ENCODE measurements at places on chromosomes 2 and 18.

GRCh38 chr2:1227274-1227900 is 185.9 kb upstream of the TPO start:
- no peak for DNase-seq
- H3K4me1 ChIP-seq, result no peaks in the 10 kb centered on the region
- H3K27me3 ChIP-seq, result no peaks in the 10 kb centered on the region
- H3K36me3 ChIP-seq, result no peaks in the 10 kb centered on the region
- H3K27ac ChIP-seq, result no peak overlapping the region
- no peak overlapping the region for H3K4me3 ChIP-seq

DNA sequence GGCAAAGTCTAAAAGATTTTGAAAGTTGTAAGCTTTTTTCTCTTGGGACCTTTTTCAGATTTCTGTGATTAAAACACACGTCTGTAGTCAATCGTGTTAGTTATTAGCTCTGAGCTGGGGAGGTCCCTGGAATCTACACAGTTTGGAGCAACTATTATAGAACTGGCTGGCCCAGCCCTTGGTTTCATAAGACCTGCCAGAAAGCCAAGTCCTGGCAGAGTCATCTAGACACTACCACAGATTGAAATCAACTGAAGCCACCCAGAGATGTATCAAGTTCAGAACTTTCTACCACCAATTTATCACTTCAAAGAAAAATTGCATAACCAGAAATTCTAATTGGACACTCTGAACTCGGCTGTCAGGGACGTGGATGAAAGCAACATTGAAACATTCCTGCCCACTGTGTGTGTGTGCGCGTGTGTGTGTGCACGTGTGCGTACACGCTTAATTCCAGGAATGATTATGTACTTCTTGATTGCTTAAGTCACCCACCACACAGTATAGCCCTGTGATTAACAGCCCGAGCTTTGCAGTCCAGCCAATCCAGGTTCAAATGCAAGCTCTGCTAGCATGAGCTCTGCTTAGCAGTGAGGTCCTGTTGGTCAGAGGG is 126.3 kb downstream of the TPGS2 start:
- H3K4me1 ChIP-seq, result peaks cover 31% of the 10 kb centered on the region
- DNase-seq, result no peak
- H3K4me3 ChIP-seq, result no peak overlapping the region
- H3K27ac ChIP-seq, result no peak overlapping the region
- H3K27me3 ChIP-seq, result no peaks in the 10 kb centered on the region
- H3K36me3 ChIP-seq, result no peaks in the 10 kb centered on the region

DNA sequence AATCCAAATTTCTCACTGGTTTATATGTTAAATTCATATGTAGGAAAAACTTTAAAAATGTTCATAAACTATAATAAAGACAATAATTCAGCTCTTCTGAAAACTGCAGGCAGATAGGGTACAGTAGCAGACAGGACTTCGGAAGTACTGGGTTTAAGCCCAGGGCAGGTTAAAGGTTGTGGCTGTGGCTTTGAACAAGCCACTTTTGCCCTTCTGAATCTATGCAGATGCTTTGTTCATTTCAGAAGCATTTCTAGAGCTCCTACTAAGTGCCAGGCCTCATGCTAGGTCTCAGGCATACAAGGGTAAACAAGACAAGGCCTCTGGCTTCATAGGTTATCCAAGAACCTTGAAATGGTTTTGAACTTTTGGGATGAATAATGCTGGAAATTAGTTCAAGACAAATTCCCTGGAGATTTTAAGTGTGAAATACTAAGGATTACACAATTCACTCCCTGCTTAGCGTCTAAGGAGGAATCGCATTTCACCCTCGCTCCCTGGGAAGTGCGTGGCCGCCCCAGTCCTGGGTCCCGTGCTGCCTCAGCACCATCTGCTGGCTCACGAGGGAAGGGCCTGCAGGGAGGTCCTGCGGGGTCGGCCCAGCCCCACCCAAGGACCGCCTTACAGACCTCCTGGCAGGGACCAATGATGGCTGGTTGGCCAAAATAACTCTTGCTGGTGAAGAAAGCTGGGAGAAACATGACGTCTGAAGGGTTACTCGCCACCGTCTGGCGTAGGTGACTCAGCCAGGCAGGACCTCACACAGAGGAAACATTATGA is 67.7 kb upstream of the L3MBTL4 start:
- no peaks in the 10 kb centered on the region for H3K36me3 ChIP-seq
- DNase-seq, result peak; percentile 3
- no peaks in the 10 kb centered on the region for H3K27me3 ChIP-seq
- H3K4me1 ChIP-seq, result no peaks in the 10 kb centered on the region
- H3K4me3 ChIP-seq, result no peak overlapping the region

GRCh38 chr18:40529478-40529877 is 1425.6 kb upstream of the PIK3C3 start:
- H3K4me3 ChIP-seq, result no peak overlapping the region
- DNase-seq, result no peak
- H3K27ac ChIP-seq, result no peak overlapping the region
- H3K36me3 ChIP-seq, result no peaks in the 10 kb centered on the region
- H3K4me1 ChIP-seq, result no peaks in the 10 kb centered on the region
- no peaks in the 10 kb centered on the region for H3K27me3 ChIP-seq

DNA sequence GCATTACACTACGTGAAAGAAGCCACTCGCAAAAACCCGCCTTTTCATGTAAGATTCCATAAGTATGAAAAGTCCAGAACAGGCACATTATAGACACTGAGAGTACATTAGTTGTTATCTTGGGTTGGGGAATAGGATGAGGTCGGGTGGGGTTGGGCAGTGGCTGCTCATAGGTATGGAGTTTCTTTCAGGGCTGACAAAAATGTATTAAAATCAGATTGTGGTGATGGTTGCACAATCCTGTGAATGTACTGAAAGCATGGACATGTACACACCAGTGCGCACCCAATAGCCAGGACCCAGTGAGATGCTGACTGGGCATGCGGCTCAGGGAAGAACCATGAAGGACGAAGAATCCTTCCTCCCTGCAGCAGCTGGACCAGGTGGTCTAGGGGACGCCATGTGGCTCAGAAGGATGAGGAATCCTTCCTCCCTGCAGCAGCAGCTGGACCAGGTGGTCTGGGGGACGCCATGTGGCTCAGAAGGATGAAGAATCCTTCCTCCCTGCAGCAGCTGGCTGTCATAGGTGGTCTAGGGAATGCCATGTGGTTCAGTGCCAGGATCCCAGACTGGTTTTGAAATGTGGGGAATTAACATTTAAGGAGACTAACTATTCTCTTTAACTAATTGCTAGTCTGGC is 50.1 kb downstream of the MBP start:
- no peak overlapping the region for H3K27ac ChIP-seq
- H3K27me3 ChIP-seq, result no peaks in the 10 kb centered on the region
- no peak overlapping the region for H3K4me3 ChIP-seq
- H3K4me1 ChIP-seq, result peaks cover 25% of the 10 kb centered on the region
- H3K36me3 ChIP-seq, result no peaks in the 10 kb centered on the region

GRCh38 chr2:96501886-96502810 is 3.0 kb downstream of the NEURL3 start:
- no peaks in the 10 kb centered on the region for H3K27me3 ChIP-seq
- no peak overlapping the region for H3K4me3 ChIP-seq
- no peak overlapping the region for H3K27ac ChIP-seq
- H3K36me3 ChIP-seq, result no peaks in the 10 kb centered on the region

- H3K36me3 ChIP-seq, result no peaks in the 10 kb centered on the region
- DNase-seq, result no peak
- no peaks in the 10 kb centered on the region for H3K27me3 ChIP-seq
- peaks cover 9% of the 10 kb centered on the region for H3K4me1 ChIP-seq
Measured at GRCh38 chr2:174957050-174957449, 48.1 kb downstream of the CHN1 start.

- no peaks in the 10 kb centered on the region for H3K36me3 ChIP-seq
- H3K27ac ChIP-seq, result no peak overlapping the region
- H3K4me1 ChIP-seq, result peaks cover 13% of the 10 kb centered on the region
- no peak overlapping the region for H3K4me3 ChIP-seq
- no peaks in the 10 kb centered on the region for H3K27me3 ChIP-seq
Measured at GRCh38 chr18:36772241-36772723, 56.5 kb downstream of the TPGS2 start.

GRCh38 chr2:27735263-27735904 is 36.1 kb upstream of the MRPL33 start:
- H3K36me3 ChIP-seq, result no peaks in the 10 kb centered on the region
- no peaks in the 10 kb centered on the region for H3K27me3 ChIP-seq
- H3K4me1 ChIP-seq, result peaks cover 15% of the 10 kb centered on the region
- DNase-seq, result peak; percentile 74
- peak overlapping the region; percentile 71 for H3K4me3 ChIP-seq

DNA sequence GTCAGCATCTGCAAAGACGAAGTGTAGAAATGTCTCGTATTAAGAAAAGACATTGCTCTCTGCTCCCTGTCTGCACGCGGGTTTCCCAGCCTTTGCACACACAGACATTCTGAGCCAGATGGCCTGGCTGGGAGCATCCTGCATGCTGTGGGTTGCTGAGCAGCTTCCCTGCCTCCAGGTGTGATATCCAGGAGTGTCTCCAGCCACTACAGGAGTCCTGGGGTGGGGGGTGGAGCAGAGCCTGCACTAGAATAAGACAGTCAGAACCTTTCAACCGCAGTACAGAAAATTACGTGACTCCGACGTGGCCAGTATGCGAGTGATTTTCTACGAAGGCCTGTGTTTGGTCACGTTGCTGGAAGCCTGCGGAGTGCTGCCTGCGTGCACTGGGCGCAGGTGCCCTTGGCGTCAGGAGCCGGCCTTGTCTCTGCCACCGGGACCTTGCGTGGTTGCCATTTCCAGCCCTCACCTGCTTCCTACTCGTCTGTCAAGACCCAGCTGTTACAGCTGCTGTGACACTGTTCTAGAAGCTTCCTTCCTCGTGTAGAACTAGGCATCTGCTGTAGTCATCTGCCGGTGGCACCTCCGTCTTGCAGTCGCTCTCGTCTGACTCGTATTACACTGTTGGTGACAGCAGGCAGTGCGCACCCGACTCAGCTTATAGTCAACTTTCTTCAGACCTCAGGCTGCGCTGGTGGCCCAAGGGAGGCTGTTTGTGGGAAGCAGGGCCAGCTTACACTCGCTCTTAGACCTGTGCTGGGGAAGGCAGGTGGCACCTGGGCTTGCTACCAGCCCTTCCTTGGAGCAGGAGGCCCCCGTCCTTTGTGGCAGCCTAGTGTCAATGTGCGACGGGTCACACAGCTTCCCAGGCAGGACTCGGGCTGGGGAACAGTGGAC is 11.2 kb downstream of the CTDP1 start:
- H3K4me3 ChIP-seq, result no peak overlapping the region
- DNase-seq, result no peak
- no peaks in the 10 kb centered on the region for H3K4me1 ChIP-seq
- no peaks in the 10 kb centered on the region for H3K27me3 ChIP-seq
- H3K36me3 ChIP-seq, result peaks cover 2% of the 10 kb centered on the region

DNA sequence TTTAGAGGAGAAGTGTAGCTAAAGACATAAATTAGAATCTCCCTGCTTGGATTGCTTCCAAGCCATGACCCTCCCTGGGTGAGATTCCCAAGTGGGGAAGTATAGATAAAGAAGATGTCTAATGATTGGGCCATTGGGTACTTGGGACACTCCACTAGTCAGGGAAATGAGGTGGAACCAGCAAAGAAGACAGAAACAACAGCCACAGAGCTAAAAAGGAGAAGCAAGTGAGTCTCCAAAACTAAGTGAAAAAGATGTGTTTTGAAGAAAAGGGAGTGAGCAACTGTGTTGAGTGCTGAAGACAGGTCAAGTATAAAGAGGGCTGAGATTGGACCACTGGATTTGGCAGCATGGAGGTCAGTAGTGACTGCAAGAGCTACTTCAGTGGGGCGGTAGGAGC is 276.7 kb upstream of the STON1 start:
- H3K27me3 ChIP-seq, result no peaks in the 10 kb centered on the region
- no peak for DNase-seq
- H3K27ac ChIP-seq, result no peak overlapping the region
- H3K4me3 ChIP-seq, result no peak overlapping the region
- H3K4me1 ChIP-seq, result peaks cover 19% of the 10 kb centered on the region
- no peaks in the 10 kb centered on the region for H3K36me3 ChIP-seq

DNA sequence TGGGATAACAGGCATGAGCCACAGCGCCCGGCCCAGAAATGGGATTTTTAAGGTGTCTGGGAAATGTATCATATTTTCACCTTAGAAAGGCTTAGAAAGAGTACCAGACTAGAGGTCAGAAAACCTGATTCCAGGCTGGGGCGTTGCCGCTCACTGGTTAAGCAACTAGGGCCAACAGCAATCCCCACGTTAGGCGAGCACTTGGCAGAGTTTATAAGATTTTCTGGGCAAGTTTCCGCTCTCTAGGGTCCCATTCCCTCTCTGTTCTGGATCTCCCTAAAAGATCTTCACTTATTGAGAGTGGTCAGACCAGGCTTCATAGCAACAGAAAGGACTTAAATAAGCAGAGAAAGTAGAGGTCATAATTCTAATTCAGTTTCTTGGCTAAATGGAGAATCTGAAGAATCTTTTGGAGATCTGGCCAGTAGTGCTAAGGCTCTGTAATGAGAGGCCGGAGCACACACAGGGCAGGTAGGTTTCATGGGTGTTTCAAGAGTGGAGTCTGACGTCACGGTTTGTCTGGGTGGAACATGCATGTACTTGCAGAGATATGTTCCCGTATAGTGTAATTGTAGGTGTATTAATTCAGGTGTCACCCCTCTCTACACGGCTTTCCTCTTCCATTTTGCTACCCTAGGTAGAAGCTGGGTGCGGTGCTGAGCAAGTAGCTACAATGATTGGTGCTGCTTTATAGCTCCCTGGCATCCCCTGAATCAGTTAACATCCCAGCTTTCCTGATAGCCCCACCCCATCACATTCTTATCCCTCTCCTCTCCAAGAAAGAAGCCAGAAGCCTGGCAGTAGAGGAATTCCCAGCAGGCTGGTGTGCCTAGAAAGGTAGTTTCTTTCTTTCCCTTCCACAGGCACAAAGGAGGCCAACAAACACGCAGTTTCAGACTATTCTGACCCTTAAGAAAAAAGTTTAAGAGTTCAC is 4.4 kb upstream of the SMAD7 start:
- H3K36me3 ChIP-seq, result no peaks in the 10 kb centered on the region
- peak overlapping the region; percentile 41 for H3K4me3 ChIP-seq
- no peak for DNase-seq
- peaks cover 25% of the 10 kb centered on the region for H3K4me1 ChIP-seq
- peak overlapping the region; percentile 99 for H3K27ac ChIP-seq
- no peaks in the 10 kb centered on the region for H3K27me3 ChIP-seq

GRCh38 chr2:201130524-201131186 is 14.7 kb downstream of the CFLAR start:
- H3K27ac ChIP-seq, result no peak overlapping the region
- H3K27me3 ChIP-seq, result no peaks in the 10 kb centered on the region
- no peak for DNase-seq
- peaks cover 63% of the 10 kb centered on the region for H3K4me1 ChIP-seq
- H3K4me3 ChIP-seq, result peak overlapping the region; percentile 22

- no peaks in the 10 kb centered on the region for H3K4me1 ChIP-seq
- H3K27me3 ChIP-seq, result no peaks in the 10 kb centered on the region
- H3K4me3 ChIP-seq, result no peak overlapping the region
- H3K36me3 ChIP-seq, result no peaks in the 10 kb centered on the region
- no peak overlapping the region for H3K27ac ChIP-seq
Measured at GRCh38 chr18:59156316-59156715, 16.6 kb downstream of the SEC11C start.

DNA sequence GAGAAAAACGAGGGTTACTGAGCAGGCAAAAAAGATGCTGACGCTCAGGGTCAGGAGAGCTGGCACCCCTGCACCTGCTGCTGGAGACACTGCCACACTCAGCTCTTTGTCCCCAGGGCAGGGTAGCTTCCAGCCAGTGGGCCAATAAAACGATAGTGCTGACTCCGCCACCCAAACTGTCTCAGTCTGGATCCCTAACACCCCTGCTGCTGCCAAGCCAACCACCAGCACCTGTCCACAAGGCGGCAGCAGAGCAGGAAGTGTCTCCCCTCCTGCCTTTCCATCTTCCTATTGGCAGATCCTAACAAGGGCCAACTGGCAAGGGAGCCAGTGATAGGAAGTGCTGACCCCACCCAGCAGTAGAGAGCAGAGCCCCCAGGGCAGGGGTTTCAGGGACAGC is 531.5 kb upstream of the SALL3 start:
- no peaks in the 10 kb centered on the region for H3K36me3 ChIP-seq
- H3K4me1 ChIP-seq, result no peaks in the 10 kb centered on the region

Data from thoracic aorta (tissue), 2 donors.